Activated CD4-positive, alpha-beta memory T cell treated with anti-CD3 and anti-CD28 coated beads for 36 hours (primary cell): ENCODE measurements at places on chromosomes 3 and 15.
A peak's percentile ranks its signal among the peaks of the same experiment; 100 is the strongest.

GRCh38 chr3:9808345-9809037 is 1.6 kb upstream of the TTLL3 start:
- peak; percentile 70 for DNase-seq

DNA sequence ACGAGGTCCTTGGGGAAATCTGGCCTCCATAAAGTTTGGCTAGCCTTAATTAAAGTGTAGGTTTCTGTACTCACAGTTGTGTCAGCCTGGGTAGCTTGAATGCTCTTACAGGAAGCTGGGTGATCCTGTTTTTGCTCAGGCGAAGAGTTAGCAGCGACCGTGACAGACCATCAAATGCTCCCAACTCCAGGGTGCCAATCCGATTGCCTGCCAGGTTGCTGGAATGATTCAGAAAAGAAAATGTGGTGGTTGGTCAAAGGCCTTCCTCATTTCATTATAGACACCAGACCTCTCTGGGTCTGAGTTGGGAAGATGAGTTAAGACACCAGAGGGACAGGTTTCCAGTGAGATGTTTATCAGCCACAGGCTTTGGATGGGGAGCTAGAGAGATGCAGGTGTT is 86.0 kb downstream of the LRIG1 start:
- DNase-seq = no peak

GRCh38 chr15:100661156-100661555 is 58.8 kb downstream of the ASB7 start:
- no peak for DNase-seq

GRCh38 chr15:88115486-88116152 is 140.9 kb downstream of the NTRK3 start:
- no peak for DNase-seq

DNA sequence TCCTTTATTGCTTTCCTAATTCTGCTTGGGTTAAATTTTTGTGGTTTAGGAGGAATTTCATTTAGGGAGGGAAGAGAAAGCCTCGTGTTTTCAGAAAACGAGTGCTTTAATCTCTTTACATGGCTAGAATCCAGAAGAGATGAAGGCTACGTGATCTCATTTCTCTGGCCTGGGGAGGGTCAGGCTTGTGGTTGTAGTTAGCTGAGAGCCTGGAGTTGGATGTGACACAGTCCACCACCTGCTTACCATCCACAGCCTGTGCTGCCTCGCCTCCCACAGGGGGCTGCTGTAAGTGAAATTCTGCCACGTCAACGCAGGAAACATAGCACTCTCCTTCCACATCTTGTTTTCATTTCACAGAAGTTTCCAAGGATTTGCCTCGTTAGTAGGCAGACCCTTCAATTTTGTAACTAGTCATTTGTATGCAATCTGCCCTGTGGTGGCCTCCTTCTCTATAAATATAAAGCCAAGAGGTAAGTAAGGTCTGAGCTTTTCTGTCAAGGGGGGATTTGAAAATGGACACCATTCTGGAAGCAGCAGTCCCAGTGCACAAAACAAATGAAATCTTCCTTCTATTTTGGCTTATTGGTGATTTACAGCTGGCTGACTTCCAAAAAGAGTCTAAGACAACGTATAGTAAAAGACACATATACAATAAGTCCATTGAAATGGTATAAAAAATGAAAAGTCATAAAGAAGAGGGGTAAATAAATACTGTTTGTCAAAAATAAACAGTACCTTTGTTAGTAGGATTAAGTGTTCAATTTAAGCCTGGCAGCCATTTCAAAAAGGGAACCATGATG is 3.4 kb downstream of the GXYLT2 start:
- DNase-seq = no peak

DNA sequence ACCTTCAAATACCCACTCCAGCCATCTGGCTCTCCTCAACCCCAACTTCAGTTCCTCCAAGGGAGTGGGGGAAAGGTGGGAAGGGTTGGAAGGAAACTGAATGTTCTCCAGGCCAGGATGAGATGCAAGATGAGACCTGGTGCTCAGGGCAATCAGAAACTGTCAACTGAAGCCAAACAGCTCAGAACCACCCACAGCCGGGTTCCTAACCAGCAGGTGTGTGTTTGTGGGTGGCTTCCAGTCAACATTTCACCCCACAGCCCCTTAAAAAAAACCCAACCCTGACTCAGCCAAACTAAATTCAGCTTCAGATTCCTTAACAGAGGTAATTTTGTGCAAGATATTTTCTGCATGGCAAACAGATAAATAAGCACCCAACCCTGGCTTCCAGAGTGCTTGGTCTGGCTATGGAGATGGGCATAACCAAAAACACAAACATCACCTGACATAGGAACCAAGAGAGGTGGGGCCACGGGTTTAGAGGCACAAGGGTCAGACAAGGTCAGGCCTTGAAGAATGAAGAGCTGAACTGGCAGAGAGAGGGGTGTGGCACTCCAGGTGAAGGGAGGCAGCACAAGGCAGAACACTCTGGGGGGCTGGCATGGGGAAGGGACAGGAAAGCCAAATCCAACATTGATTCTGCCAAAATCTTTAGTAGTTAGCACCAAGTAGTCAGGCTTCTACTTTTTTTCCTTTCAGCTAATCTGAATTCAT is 34.7 kb downstream of the ZNF445 start:
- peak; percentile 53 for DNase-seq

DNA sequence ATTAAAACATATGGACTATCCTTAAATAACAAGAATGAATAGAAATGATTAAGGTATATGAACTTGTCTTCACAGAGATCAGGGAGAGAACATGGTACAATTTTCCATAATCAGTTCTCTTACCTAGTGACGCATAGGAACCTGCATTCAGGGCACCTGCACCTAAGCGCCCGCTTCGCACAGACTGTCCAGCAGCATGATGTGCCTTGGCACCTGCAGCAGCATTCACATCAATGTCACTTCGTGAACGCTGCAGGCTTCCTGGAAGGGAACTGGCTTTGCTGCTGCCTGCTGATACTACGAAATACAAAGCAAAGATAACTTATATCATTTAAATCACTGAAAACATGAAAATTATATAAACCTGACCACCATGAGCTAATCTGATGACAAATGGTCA is 115.2 kb downstream of the CLASP2 start:
- no peak for DNase-seq

GRCh38 chr3:152853196-152853595 is 18.3 kb downstream of the P2RY1 start:
- no peak for DNase-seq

DNA sequence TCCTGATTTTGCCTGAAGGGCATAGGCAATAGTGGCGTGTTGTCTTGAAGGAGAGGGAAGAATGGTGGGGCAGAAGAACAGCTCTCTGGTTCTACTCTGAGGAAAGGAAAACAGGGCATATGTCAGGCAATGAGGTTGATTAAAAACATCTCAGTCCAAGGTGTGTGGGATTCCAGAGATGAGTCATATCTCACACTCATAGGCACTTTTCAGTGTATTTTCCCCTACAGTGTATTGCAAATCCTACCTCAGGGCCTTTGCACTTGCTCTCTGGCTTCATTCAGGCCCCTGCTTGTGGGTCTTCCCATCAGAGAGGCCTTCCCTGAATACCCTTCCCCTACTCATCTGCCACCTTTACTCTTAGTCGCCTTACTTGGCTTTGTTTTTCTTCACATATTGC is 107.8 kb downstream of the SLCO3A1 start:
- DNase-seq = peak; percentile 16

GRCh38 chr3:10242182-10243065 is 5.8 kb upstream of the TATDN2 start:
- peak; percentile 91 for DNase-seq

DNA sequence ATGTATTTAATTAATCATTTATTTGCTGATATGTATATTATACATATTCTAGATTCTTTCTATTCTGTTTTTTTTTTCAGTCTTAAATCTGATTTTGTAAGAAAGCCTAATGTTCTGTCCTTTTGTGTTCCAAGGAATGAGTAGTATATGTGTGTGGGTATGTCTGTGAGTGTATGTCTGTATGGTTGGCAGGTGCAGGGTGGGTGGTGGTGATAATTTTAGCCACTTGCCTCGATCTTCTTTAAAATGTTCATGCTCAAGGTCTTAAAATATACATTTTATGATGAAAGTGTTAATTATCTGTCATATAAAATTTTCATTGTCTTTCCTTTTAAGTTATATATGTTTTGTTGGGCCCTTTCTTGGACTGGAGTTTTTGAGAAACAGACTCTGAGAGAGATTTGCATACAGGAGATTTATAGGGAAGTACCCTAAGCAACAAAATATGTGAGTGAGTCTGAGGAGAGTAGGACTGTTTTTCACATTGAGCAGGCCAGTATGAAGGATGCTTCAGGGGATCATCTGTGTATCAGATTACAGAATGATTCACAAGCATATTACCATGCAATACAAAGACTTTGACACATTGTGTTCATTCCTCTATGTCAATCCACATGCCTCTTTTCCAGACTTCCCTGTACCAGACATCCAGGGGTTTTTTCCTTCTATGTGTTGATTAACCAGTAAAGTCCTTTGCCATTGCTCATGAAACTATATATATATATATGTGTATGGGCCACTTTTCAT is 211.0 kb upstream of the DPPA4 start:
- DNase-seq = no peak

DNA sequence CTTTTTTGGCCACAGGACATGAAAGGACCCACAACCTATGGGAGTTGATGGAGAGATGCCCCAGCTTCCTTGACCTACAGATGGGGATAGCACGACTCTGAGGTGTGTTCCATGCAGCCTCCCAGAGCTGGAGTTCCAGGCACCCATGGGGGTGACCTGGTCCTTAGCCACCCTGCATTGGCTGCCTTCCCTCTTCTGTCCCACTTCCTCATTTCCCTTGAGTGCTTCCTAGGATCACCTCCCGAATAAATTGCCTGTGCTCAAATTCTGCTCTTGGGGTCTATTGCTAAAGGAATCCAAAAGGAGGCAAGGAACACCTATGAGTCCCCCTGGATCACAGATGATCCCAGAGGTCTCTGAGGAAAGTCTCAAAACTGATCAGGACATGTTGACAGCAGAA is 24.7 kb upstream of the VIPR1 start:
- DNase-seq = no peak

- no peak for DNase-seq
Observed at GRCh38 chr15:85837881-85838280, 43.2 kb upstream of the KLHL25 start.

DNA sequence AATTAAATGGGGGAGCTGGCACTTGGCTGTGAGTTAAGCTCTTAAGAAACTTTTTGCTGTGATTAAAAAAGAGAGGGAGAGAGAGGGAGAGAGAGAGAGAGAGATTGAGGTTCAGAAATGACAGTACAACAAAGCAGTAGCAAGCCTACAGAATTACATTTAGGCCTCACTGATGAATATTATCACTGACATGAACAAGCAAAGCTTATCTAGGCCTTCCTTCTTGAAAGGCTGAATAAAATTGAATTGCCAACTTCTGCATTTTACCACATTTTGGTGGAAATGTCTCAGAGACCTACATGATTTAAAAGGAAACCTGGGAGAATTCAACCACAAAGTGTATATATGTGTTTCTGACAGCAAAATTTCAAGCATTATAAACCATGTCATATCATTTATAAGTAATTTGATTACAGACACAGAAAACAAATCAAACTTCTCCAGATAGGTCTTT is 530.8 kb downstream of the SOX2 start:
- DNase-seq = no peak

GRCh38 chr3:59677747-59678702 is 628.2 kb upstream of the CFAP20DC start:
- no peak for DNase-seq

DNA sequence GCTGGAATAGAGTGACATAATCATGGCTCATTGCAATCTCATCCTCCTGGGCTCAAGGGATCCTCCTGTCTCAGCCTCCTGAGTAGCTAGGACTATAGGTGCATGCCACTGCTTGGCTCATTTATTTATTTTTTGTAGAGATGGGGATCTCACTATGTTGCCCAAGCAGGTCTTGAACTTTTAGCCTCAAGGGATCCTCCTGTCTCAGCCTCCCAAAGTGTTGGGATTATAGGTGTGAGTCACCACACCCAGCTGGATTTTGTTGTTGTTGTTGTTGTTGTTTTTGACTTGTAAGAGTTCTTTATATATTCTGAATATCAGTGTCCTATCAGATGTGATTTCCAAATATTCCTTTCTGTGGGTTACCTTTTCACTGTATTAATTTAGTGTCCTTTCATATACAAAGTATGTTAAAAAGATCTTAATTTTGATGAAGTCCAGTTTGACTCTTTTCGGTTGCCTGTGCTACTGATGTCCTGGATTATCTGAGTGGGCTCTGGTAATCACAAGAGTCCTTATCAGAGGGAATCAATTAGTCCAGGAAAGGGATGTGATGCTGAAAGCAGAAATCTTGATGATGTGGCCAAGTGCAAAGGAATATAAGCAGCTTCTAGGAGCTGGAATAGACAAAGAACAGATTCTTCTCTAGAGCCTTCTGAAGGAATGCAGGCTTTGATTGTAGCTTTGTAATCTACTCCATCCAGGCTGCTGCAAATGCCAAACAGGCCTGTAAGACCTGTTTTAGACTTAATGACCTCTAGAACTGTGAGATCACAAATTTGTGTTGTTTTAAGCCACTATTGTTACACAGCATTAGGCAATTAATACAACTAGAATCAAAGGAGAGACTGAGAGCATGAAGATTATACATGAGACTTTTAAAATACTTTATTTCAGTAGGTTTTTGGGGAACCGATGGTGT is 30.2 kb downstream of the NCK1 start:
- no peak for DNase-seq

GRCh38 chr15:93779341-93779740 is 452.0 kb upstream of the MCTP2 start:
- no peak for DNase-seq

- no peak for DNase-seq
Observed at GRCh38 chr3:32937331-32937730, 14.1 kb upstream of the CCR4 start.

DNA sequence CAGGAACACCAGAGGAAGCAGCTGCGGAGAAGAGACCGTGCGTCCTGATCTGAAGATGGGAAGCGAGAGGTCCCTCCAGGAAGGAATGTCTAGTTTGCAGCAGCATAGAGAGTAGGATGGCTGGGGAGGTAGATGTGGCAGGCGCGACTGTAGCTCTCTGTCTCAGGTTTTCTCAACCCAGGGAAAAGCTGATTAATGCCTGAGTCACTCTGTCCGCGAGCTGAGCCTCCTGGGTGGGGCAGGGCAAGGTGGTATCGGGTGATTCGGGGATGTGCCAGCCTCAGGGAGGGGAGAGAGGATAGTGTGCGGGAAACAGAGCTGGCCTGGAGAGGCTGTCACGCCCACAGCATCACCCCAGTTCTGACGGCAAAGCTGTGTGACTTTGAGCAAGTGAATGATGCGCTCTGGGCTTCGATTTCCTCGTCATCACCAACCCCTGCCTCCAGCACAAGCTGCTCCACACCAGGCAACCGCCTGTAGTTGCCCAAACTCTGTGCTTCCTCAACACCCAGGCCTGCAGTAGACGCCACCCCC is 28.4 kb downstream of the CPN2 start:
- DNase-seq = peak; percentile 66
